Activated naive CD4-positive, alpha-beta T cell treated with anti-CD3 and anti-CD28 coated beads for 36 hours (primary cell): ENCODE measurements at places on chromosomes 6 and 20. TPM values are rescaled to one million over a fixed set of nuclear protein-coding genes. Genes with fewer than 3 reads are reported as not detected.

GRCh38 chr6:66051812-66052211 is 344.8 kb upstream of the EYS start:
- DNase-seq = no peak

DNA sequence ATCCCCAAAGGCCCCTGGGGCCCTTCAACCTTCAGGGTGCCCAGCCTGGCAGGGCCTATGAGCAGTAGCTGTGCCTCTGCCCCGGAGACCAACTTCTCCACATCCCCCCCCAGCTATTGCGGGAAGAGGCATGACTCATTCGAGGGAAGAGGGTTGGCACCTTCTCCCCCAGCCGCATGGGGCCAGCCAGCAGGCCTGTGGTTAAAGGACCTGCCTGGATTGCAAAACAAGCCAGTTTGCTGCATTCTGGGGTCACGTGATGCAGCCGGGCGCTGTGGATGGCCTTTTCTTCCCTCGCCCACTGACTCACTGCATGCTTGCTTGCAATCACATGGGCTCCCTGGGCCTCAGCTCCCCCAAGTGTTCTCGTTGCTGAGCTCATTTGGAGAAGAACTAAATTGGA is 182.5 kb downstream of the MAFB start:
- peak; percentile 33 for DNase-seq

GRCh38 chr20:408843-409696 is 971 bp downstream of the RBCK1 start:
- DNase-seq = peak; percentile 56

DNA sequence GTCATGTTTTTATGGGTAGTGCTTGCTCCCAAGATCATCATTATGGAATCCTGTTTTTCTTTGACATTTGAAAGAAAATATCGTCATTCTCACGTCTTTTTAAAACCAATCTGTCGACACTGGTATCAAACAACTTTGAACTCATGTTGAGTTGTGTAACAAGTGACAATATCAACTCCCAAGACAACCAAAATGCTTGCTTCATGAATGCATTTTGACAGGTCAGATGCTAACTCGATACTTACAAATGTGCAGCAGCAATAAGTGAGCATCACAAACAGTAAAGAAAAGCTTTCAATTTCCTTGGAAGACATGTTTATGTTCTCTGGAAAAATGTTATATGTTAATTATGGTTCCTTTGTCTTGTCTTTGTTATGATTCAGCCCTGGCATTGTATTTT is 125.9 kb downstream of the EPHA7 start:
- DNase-seq = no peak

RPP21 gene
- total RNA-seq = 45.0 TPM

ENPP1 gene
- not detected for total RNA-seq
